ENCODE measurements at places on chromosomes 2 and 18. TPM values are rescaled to one million over a fixed set of nuclear protein-coding genes. Genes with fewer than 3 reads are reported as not detected.

DNA sequence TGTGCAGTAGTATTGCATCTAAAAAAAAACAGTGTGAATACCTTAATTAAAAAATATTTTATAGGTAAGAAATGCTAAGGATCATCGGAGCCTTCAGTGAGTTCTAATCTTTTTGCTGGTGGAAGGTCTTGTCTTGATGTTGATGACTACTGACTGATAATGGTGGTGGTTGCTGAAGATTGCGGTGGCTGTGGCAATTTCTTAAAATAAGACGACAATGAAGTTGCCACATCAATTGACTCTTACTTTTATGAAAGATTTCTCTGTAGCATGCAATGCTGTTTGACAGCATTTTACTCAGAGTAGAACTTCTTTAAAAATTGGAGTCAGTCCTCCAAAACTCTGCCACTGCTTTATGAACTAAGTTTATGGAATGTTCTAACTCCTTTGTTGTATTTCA lies 36.2 kb downstream of the GLS start:
- no peak for DNase-seq

DNA sequence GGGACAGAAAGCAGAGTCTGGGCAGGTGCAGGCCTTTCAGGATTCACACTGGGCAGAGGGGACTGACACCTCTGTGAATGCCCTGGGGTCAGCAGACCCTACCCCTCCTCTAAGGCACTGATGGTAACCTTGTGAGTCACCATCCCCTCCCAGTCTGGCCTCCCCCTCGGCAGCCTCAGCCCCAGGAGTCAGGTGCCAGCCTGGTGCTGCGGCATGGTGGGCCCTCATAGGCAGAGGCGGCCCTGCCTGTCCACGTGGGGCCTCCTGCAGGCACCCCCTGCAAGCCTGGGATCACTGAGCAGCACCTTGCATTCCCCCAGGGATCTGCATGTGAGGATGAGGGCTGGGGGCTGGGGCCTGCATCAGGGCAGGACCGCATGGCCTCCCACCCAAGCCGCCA lies 4.8 kb upstream of the GPR17 start:
- DNase-seq: no peak

Gene NT5C1B
- total RNA-seq: not detected

GRCh38 chr18:24672165-24672941 lies 211.9 kb downstream of the HRH4 start:
- DNase-seq: no peak

DNA sequence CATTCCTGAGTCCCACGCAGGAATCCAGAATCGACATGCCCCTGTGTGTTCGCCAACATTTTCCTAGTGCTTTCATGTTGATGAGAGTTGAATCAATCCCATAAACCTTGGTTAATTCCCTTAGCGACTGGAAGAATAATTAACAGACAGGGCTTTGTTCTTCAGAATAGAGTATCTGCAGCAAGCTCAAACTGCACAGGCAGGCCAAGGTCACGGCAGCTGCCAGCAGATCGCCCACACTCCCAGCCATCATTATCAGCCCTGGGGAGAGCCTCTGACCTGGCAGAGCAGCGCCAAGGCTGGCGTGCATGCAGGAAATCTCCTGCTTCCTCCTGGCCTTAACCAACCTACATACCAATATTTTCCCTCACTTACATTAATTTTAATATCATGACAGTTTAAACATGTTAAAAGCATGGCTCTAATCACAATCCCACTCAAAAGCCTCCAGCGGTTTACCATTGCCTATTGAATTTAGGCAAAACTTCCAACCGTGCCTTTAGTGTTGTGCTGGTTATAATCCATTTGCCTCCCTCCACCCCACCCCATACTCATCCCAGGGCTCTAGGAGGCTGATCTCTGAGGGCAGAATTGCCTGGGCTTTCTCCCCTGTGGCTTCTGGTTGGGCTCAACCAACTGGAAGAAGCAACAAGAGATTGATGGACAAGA lies 46.8 kb upstream of the NCK2 start:
- DNase-seq: no peak

- no peak for DNase-seq
These were observed 45.3 kb downstream of the ACAA2 start for GRCh38 chr18:49768051-49768391.

Gene DCDC2C
- not detected for total RNA-seq

- DNase-seq: no peak
These were observed 288.2 kb upstream of the LRATD1 start for GRCh38 chr2:14344355-14344754.

Gene TMX3
- total RNA-seq: 48.7 TPM

DNA sequence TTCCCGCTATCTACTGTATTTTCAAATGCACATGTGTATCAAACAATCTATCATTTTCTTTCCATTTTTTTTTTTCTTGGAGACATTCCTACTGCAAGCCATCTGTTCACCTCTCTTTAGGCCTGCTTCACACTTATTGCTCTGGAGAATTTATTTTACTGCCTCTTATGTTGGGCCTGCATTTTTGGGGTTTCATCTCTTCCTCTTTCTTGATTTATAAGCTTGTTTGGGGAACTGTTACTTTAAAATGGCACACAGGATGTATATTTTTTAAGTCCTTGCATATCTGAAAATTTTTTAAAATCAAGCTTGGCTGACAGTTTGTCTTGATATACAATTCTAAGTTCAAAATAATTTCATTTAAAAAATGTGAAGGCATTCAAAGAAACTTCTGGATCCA lies 3.5 kb upstream of the RAB27B start:
- no peak for DNase-seq

Gene COLEC11
- total RNA-seq: 0.30 TPM

- DNase-seq: no peak
These were observed 22.6 kb downstream of the IMPA2 start for GRCh38 chr18:12003894-12004293.

DNA sequence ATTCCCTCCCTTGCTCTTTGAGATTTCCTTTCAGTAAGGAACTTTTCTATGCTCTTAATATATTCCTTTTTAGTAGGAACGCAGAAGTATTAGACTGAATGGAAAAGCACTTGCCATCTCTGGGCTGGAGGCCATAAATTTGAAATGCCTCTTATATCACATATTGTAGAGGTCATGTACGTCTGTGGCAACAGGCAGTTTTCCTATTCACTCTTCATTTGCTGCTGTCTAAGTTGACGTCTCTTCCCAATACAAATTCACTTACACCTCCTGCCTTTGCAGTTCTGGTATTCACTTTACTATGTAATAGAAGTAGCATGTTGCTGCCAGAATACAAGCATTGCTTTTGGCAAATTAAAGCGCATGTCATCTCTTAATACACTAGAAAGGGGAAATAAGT lies 34.7 kb downstream of the MGAT4A start:
- DNase-seq: no peak

- DNase-seq: no peak
These were observed 260.4 kb downstream of the MREG start for GRCh38 chr2:215752991-215753390.

Gene SCYGR4
- not detected for total RNA-seq
